ENCODE measurements at places on chromosomes 16 and 17.

DNA sequence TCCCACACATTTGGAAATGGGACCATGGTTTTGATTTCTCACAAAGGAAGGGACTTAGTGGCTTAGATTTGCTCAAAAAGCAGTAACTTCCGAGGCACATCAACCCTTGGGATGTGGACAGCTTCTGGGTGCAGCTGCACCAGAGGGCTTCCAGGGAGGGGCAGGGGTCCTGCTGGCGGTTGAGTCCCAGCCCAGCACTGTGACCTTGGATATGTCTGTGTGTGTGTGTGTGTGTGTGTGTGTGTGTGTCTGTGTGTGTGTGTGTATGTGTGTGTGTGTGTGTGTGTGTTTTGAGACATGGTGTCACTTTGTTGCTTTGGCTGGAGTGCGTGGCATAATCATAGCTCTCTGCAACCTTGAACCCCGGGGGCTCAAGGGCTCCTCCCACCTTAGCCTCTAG lies 130.8 kb downstream of the CLEC16A start:
- no peak for DNase-seq

- no peak for DNase-seq
These were observed 75.1 kb downstream of the ZNF778 start for GRCh38 chr16:89292443-89293078.

- DNase-seq: no peak
These were observed 282.1 kb downstream of the CBLN1 start for GRCh38 chr16:48999508-48999907.

GRCh38 chr16:10153985-10154384 lies 28.2 kb downstream of the GRIN2A start:
- DNase-seq: no peak

GRCh38 chr16:8589057-8589899 lies 1.0 kb downstream of the TMEM114 start:
- DNase-seq: no peak
